Activated CD4-positive, alpha-beta T cell treated with anti-CD3 and anti-CD28 coated beads for 1 hour (primary cell): ENCODE measurements at places on chromosomes 6 and 20.
A peak's percentile ranks its signal among the peaks of the same experiment; 100 is the strongest.

GRCh38 chr6:162785632-162786242, 58.0 kb downstream of the PACRG start:
- no peak for DNase-seq

DNA sequence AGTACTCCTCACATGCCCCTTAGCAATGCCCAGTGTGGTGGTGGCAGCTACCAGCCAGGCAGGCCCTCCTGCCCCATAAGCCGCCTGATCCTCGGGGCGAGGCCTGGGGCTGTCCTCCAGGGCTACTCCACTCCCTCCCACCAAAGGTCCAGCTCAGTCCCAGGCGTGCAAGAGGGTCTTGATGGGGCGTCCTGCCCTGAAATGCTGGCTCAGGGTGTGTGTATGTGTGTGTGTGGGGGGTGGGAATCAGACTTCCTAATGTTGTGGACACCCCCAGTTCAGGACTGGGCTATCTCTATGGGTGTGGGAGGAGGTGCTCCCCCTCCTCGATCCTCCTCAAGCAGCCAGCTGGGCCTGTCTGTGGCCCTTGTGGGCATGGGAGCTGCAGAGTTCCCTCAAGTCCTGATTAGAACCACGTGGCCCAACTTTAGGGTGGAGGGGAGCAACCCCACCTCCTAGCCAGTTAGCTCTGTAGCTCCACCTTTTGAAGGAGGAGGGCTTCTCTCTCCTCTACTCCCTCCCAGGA, 7.5 kb downstream of the HSPA12B start:
- no peak for DNase-seq

DNA sequence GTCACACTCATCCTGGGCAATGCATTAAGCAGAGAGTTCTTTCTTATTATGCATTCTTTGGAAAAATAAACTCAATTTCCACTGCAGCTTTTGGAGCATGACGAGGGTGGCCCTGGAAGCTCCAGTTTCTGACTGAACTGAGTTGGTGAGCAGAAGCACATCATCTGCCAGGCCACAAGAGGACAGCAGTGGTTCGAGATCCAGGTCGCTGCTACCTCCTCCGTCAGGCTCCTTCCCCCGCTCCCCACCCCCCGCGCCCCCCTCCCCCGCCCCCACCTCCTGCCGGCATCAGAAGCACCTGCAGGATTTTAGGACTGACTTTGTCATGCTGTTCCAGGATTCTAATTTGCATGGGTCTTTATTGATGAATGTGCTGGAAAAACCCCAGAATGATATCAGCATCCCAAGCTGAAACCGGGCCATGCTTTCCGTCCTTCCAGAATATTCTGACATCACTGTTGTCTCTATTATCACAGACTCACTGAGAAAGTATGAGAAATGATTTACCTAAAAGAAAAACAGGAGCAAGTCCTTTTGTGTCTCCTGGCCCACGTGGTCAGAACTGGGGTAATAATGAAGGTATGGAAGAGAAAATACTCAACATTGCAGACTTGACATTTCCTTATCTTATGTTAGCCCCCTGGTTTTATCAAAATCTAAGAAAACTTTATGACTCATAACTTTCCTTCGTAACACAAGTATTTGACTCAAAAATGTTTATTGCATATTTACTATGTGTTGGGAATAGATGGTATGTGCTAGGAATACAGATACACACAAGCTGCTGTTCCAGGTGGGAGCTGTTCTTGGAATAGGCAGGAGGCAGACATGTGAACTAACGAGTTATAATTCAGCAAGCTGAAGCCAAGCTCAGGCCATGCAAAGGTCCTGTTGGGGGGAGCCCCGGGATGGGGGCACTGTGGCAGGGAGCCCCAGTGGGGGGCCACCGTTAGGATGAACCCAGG, 220.2 kb upstream of the EXOC2 start:
- no peak for DNase-seq

DNA sequence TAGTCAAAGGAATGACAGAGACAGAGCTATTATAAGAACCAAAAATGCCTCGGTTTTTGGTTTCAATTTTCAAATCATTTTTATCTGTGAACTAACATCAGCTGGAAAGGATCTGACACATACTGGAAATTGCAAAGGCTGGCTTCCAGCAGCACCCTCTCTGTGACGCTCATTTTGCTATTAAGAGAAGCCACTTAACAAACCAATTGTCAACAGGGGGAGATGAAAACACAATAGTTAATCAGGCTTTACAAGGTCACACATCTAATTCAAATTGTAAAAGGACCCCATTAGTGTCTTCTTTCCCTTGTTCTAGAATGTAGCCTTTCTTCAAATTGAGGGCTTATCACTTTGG, 160.5 kb downstream of the TFAP2B start:
- DNase-seq, result no peak

DNA sequence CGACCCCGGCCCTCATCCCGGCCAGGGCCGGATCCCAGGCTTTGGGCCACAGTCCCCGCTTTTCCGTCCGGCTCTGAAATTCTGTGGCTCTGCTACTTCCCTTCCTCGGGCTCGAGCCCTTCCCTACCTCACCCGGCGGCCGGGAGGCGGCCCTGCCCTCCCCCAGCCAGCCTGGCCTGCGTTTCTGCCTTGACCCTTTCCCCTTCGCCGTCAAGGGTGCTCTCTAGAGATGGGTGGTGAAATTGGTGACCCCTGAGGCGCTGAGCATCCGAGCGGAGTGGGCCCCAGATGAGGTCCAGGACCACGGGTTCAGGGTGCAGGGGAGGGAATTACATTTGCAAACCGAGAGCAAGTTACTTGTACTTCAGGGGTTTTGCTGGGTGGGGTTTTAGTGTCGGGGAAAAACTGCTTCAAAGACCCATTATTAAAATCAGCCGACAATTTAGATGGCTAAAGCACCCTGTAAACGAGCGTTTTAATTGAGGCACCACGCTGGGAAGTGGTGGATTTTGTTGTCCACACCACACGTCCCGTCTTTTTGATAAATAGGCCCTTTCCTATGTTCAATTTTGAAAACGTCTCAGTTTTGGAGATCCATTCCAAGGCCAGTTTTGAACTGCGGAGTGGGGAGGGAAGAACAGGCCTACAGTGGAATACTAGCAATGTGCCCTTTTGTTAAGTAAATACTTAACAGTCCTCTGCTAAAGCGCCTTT, 9.9 kb downstream of the TFAP2A start:
- no peak for DNase-seq

GRCh38 chr20:37238935-37239451, 22.6 kb downstream of the GHRH start:
- no peak for DNase-seq

DNA sequence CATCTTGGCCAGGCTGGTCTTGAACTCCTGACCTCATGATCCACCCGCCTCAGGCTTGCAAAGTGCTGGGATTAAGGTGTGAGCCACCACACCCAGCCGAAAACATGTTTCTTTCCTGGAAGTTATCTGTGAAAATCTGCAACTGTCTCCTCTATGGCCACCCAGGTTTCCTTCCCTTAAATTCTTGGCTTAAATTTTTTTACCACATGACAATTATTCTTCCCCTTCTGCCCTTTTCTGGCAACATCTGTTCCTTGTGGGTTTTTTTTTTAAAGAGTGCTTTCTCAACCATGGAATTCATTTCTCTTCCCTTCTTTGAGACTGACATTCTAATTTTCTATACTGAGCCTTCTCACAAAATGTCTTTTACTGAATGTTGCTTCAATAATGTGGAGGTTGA, 59.6 kb downstream of the DOK5 start:
- no peak for DNase-seq

- no peak for DNase-seq
Measured at GRCh38 chr6:13870214-13870830, 54.4 kb upstream of the RNF182 start.

DNA sequence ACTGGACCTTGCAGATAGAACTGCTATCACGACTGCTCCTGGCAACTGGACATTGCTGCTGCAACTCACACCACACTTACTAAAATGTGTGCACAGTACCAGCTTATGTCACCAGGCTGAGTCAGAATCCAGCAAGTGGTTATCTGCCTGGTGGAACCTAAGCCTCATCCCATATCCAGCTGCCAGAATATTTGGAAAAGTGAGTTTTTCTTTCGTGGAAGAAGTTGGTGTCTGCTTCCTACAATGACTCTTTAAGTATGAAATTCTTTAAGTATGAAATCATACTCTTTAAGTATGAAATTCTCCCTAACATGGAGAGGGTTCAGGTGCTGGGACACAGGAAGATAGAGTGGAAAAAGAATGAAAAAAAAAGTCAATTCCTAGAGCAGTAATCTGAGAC, 16.4 kb upstream of the POLR1H start:
- no peak for DNase-seq

GRCh38 chr20:32569380-32570305, 15.5 kb downstream of the NOL4L start:
- DNase-seq, result no peak

DNA sequence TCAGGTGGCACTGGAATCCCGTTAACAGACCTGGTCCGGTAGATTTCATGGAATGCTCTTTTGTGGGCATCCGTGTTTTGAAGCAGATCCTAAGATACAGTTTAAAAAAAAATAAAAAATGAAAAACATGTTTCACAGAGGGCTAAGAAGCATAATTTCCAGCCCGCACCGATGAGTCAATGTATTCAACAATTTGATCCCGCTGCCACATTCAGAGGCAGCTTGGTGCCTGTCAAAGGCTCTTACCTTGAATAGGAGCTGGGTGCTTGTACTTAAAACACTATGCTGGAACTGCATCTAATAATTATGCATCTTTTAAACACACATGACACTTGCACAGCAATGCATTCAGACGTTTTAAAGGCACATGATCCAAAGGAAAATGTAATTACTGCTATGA, 164.8 kb downstream of the SYNE1 start:
- DNase-seq, result no peak

DNA sequence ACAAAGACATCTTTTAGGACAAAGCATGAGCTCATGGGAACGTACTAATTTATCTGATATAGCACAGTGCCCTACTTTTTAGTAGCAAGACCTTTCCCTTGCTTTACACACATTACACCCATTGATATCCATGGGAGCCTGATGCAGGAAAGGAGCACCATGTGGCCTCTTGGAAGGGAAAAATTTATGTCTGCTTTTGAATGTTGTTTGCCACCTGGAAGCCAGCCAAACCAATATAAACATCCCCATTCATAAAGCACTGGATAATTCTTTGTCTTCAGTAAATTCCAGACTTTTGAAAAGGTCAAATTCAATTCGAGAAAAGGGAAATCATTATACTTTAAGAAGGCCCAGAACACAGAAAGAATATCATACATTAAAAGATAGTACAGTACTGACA, 152.3 kb upstream of the BEND6 start:
- DNase-seq, result no peak

DNA sequence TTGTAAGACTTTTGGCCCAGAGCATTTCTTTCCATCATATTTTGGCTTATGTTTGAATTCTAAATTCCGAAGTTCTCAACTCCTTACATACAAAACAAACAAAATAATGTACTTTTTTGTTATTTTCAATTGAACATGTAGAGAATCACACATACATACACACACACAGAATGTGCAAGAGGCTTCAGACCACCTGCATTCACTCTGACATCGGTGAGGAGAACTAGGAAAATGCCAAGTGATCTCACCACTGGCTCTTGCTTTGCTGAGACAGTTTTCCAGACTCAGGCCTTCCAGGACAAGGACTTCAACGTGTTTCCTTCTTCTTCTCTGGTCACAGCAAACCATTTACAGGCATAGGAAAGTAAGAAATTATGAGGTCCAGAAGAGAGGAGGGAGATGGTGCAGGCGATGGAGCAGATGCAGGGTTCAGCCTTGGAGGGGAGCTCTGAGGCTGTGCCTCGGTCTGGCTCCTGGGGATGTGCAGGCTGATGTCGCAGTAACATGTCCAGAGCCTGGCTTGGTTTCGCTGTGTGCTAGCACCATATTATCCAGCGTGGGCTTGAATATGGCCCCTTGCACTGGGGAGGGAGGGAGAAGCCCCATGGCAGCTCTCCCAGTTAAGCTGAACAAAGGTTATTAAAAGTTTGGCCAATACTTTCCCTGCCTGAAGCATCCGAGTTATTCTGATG, 93.4 kb downstream of the DACT2 start:
- no peak for DNase-seq

DNA sequence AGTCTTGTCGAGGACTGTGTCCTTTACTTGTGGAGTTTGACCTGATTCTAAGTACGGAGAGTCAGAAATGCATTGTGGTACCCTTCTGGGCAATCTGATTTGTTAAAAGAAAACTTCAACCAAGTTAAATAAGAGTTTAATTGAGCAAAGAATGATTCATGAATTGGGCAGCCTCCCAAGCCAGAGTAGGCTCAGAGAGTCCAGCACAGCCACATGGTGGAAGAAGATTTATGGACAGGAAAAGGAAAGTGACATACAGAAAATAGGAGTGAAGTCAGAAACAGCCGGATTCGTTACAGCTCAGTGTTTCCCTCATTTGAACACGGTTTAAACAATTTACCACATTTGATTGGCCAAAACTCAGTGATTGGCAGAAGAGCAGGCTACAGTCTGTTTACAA, 329.2 kb downstream of the DHX35 start:
- no peak for DNase-seq

GRCh38 chr6:88922775-88923548, 40.5 kb downstream of the RNGTT start:
- DNase-seq, result no peak

DNA sequence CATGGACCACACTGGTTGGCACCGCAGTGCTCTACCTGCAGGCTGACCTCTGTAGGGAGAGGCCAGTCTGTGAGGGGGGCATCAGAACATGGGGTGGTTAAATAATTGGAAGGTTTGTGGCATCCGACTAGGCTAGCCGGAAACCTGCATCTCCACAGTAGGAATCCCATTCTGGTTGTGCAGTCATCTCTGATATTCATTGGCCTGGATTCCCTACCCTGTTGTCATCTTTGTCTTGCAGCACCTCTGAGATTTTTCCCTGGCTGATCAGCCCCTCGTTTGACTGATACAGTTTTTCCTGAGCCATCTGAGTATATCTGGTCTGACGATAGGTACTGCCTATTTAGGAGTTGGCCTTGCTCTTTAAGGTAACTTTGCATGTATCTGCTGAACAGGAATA, 259.4 kb downstream of the TMEM242 start:
- no peak for DNase-seq

DNA sequence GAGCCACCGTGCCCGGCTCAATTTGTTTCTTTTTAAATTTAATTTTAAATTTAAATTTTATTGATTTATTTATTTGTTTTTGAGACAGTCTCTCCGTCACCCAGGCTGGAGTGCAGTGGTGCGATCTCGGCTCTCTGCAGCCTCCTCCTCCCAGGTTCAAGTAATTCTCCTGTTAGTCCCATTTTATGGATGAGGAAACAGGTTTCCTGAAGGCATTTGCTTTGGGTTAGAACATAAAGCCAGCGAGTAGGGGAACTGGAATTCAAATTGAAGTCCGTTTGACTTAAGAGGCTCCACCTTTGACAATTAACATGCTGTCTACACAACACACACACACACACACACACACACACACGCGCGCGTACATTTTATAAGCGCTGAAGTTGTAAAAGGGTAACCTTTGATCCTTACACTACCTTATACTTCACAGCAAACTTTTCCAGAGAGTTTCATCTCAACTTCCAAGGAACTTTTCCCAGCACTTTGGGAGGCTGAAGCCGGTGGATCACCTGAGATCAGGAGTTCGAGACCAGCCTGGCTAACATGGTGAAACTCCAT, 232.0 kb downstream of the BCAS1 start:
- no peak for DNase-seq

GRCh38 chr6:5143634-5144311, 58.6 kb downstream of the PPP1R3G start:
- DNase-seq, result peak; percentile 73
